IMR-90 (cell line): ENCODE measurements at places on chromosomes 1 and 21.
A peak's percentile ranks its signal among the peaks of the same experiment; 100 is the strongest.

DNA sequence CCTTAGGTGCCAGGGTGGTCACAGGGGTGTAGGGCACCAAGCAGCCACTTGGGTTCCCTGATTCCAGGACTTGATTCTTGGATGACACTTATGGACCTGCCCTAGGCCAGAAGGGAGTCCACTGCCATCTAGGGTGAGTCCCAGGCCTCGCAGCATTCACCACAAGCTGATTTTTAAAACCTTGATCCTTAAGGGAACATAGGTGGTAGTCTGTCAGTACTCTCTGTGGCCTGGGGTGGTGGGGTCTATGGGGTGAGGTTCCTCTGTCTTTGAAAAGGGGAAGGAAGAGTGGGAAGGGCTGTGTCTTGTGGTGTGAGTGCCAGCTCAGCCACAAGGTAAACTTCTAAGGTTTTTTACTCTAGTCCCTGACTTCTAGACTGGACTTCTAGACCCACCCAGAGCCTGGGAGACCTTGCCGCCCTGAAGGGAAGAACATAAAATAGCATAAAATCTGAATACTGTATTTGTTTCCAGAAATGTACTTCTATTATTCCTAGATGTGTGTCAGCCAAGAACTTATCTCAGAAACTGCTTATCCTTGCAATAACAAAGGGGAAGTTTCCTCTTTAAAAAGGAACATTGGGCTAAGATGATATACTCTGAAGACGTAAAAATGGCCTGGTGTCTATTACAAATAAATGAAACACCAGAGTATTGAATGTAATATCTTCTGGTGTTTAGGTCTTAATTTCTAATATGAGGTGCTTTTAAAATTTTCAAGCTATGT is 757.3 kb downstream of the LTN1 start:
- H3K36me3 ChIP-seq: no peaks in the 10 kb centered on the region
- DNase-seq: no peak

GRCh38 chr1:16607433-16607851 is 5.9 kb downstream of the NBPF1 start:
- H3K4me1 ChIP-seq: peaks cover 17% of the 10 kb centered on the region
- H3K27ac ChIP-seq: no peak overlapping the region
- peaks cover 21% of the 10 kb centered on the region for H3K36me3 ChIP-seq
- H3K4me3 ChIP-seq: no peak overlapping the region
- DNase-seq: no peak

- peaks cover 8% of the 10 kb centered on the region for H3K4me1 ChIP-seq
- no peak overlapping the region for H3K27ac ChIP-seq
- DNase-seq: peak; percentile 33
- no peak overlapping the region for H3K4me3 ChIP-seq
- no peaks in the 10 kb centered on the region for H3K27me3 ChIP-seq
These were observed 23.6 kb downstream of the VAMP4 start for GRCh38 chr1:171718216-171718615.

- peaks cover 19% of the 10 kb centered on the region for H3K36me3 ChIP-seq
- H3K27ac ChIP-seq: no peak overlapping the region
- no peaks in the 10 kb centered on the region for H3K27me3 ChIP-seq
- no peak overlapping the region for H3K4me3 ChIP-seq
These were observed 20.8 kb downstream of the ADAMTS5 start for GRCh38 chr21:26945916-26946675.
